Activated CD4-positive, alpha-beta T cell treated with anti-CD3 and anti-CD28 coated beads, Interleukin-2, amount 10 ng/mL, durations not matched to agents 24 days and 14 days (primary cell): ENCODE measurements at places on chromosomes 5 and 9. TPM values are rescaled to one million over a fixed set of nuclear protein-coding genes. Genes with fewer than 3 reads are reported as not detected.

DNA sequence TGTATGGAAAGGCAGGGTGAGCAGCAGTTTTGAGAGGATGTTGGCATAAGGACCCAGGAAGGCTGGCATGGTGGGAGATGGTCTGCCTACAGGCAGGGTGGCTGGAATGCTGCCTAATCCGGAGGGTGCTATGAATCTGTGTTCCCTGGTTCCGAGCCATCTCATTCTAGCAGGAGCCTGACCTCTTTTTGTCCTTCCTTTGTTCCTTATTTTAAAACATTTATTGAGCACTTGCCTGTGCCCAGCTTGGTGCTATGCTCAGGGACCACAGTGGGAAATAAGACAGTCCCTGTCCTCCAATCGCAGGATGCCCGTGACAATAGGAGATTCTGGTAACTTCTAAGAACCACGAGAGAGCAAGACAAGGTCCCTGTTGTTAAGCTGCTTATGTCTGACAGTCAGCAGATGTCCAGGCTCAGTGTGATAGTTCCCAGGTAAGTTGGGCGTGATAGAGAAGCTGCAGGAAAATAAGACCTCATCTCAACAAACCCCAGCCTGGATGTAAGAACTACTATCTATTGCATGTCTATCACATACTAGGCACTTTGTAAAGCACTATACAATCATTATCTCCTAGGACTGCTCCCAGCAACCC is 9.1 kb upstream of the ZBTB34 start:
- no peak for DNase-seq

DNA sequence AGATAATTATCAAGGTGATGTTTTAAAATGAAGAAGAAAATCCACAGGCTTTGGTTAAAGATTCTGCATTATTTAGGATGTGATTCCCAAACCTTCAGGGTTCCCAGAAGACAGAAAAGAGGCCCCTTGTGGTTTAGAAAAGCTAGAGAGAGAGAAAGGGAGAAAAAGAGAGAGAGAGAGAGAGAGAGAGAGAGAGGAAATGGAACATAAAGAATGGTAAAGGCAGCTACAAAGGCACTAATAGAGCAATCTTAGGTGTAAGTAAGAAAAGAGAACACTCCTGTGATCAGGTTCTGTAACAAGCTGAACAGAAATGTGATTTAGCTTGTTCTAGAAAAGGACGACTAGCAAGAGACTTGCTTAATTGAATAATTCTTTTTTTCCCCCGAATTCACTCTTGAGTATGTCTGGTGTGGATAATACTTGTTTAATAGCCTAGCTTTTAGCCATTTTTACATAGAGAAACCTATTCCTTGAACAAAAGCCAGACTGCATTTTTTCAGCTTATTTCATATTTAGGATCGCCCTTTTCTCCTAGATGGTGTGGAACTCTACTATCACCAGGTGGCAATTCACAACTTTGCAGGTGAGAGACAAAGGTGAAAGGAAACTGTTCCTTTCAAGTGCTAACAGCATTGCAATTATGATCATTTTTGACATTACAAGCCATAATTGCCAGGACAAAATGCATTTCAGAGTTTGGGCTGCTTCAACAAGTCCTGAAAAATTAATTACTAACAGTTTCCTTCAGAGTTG is 57.6 kb upstream of the SH3GL2 start:
- DNase-seq = no peak

Gene GTF2H2C
- 63.3 and 66.5 TPM in 2 replicates for total RNA-seq

DNA sequence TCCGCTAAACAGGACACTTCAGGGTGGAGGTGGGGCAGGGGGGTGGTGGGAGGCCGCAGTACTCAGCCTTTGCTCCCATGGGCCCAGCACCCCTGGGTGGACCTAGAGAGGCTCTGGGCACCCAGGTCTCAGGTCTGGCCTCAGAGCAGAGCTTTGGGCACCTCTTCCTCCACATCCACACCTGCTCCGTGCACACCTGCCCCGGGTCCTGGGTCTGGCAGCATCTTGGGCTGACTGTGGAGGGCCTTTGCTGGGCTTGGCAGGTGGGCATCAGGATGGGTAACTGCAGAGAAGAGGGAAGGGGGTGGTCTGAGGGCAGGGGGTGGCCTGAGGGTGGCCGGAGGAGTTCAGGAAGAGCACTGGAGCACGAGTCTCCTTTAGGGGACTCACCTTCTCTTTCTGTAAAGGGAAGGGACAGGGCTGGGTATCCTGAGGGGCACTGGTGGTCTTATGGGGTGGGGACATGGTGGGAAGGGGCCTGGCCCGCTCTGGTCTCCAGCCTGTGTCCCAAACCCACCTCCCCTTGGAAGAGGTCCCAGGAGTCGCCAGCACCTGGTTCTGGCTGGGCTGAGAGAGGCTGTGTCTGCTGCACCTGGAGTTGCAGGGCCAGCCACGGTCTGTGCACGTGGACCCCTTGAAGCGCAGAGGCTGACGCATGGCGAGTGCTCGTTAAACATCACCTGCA is 106.7 kb upstream of the IER5L start:
- no peak for DNase-seq

Gene UBE2QL1
- 0.54 and 0.77 TPM in 2 replicates for total RNA-seq

DNA sequence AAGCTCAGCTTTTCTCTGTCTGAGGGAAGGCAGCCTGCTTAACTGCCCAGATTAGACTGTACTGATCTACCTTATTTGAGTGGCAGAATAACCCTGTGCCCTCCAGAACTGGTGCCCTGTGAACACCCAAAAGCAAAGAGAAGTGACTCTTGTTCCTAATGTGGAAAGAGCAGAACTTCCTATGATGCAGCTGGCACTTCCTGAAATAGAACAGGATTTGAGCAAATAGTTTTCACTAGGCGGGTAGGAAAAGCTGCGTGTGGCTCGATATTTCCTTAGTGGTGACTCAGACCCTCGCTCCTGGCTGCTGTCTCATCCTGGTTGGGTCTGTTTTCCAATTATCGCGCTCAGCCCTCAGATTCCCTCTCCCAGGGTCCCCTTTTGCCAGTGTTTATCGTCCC is 89.9 kb downstream of the SH3TC2 start:
- no peak for DNase-seq

DNA sequence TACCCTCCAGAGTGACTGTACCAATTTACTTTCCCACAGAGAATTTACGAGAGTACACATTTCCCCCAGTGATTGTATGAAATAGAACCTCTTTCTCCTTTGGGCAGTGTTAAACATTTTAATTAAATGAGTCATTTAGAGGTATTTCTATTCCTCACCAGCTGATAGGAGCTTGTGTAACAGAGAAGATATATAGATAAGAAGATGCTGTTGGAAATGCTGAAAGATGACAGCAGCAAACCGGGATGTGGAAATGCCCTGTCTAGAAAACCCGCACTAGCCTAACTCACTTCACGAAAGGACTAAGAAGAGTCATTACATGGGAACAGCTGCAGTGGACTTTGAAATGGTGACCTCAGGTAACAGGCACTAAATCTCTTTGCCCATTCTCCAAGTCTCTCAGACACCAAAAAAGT is 68.3 kb downstream of the LPAR1 start:
- no peak for DNase-seq

GRCh38 chr5:163134061-163134460 is 303.3 kb upstream of the CCNG1 start:
- no peak for DNase-seq

DNA sequence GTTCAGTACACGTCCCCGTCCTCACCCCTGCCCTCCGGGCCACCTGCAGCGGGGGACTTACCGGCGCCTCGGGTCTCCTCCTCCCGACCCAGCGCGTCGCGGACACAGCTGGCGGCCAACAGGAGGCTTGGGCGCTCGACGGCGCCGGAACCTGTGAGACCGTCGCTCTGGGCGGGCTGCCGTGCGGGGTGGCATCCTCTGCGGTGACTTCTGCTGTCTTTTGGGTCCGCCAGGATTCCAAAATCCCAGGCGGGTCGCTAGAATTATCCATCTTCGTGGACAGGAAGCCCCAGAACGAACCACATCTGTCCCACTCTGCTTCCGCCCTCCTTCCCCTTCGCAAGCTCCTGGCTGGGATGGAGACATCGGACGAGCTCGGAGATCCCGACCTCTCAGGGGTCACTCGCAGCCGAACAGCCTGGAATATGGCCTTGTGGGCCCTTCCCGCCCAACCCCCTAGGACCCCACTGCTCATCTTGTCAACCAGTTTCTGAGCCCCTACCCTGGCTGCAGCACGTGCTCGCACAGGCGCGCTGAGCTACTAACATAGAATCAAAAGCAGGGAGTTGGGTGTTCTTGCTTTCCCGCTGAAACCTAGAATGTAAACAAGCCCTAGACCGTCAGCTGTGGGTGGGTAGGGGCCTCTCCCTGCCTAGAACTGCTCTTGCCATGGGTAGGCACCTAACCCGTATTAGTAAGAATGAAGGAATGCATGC is 947 bp upstream of the MARCHF3 start:
- peak; percentile 78 for DNase-seq

- DNase-seq = no peak
Measured at GRCh38 chr5:79795764-79796398, 106.2 kb downstream of the CMYA5 start.

- DNase-seq = no peak
Measured at GRCh38 chr5:83118976-83119375, 41.6 kb downstream of the XRCC4 start.

- no peak for DNase-seq
Measured at GRCh38 chr5:167587772-167588437, 703.5 kb upstream of the WWC1 start.

- no peak for DNase-seq
Measured at GRCh38 chr9:109249615-109250014, 71.2 kb downstream of the EPB41L4B start.

Gene FBP2
- total RNA-seq = not detected in 2 replicates

- no peak for DNase-seq
Measured at GRCh38 chr9:136268735-136269134, 23.1 kb upstream of the QSOX2 start.

DNA sequence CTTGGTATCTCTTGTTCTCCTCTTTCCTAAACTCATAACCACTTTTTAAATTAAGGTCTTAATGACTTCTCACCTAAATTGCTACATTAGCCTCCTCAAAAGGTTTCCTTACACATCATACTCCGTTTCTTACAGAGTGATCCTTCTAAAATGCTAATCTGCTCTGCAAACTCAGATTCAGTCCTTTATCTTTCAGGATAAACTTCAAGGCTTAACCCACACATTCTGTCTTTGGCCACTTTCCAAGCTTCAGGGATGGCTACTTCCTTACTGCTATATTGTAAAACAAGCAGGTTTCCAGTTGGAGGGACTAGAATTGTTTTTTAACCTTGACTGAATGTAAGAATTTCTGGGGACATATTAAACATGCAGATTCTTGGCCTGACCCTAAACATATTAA is 105.5 kb upstream of the CHD1 start:
- DNase-seq = no peak

DNA sequence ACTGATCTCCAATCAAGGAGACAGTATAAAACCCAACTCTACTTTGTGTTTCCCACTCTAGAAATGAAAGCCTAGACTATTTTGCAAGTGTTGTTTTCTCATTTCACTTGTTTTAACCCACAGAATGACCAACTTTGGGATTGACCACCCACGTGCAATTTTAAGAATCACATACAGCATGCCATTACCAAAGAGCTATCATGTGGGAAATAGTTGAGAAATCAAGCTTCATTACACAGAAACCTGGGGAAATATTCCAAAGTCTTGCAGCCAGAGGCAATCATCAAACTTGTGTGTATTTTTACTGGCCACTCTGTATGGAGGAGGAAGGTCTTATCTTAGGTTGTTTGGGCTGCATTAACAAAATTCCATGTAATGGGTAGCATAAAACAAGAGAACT is 451.4 kb upstream of the DAB2 start:
- DNase-seq = no peak

Gene SLC36A2
- not detected in 2 replicates for total RNA-seq

DNA sequence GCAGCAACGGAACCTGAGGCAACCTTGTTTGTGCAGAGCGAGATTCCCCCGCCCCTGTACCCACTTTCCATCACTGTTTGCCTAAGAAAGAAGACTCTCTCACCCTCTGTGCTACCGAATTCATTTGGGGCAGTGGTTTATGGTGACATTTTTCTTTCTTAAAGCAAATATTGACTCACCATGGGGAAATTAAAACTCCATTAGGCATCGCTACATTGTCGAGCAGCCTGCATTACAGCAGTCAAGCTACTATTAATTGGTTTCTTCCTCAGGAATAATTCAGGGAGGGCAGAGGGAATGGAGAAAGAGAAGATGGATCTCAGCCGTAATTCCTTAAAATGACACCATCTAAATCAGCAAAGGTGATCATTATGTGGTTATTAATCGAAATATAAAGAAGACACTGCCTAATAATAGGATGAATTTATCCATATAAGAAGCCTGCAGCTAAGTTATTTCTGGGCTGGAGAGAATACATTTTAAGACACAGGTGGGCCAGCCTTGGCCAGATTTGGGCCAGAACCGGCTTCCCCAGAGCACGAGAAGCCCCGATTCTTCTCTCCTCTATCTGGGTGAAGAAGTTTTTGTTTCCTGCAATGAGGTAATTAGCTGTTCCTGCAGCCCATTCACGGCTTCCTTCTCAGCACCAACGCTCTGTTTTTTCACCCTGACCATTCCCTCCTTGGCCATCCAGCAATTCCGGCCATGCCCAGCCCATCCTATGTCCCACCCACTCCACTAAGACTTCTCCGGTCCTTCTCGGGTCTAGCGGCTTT is 16.8 kb downstream of the CFAP77 start:
- no peak for DNase-seq

- DNase-seq = no peak
Measured at GRCh38 chr5:40235471-40236400, 444.0 kb upstream of the PTGER4 start.

GRCh38 chr5:78916044-78916443 is 69.1 kb downstream of the ARSB start:
- no peak for DNase-seq

Gene SGCD
- total RNA-seq = not detected in 2 replicates

Gene SH2D3C
- total RNA-seq = 22.2 and 23.3 TPM in 2 replicates

GRCh38 chr5:141677415-141677814 is 4.6 kb downstream of the ARAP3 start:
- no peak for DNase-seq

- no peak for DNase-seq
Measured at GRCh38 chr9:85884256-85884655, 56.7 kb upstream of the NAA35 start.

DNA sequence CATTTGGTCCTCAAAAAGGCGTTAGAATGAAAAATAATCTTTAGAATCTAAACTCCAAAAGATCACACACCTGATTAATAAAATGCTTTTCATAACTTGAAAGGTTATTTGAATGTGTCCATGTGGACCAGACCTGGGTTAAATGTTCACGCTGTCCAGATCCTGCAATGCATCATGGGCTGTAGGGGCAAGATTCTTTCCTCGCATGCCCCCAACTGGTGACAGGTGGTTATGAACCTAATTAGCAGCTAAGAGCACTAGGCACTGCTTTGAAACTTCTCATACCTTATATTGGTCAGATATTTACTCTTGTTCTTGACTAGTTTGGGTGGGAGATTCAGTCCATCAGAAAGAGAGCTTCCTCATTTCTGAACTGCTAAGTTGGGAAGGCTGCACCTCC is 19.3 kb upstream of the PIP5K1B start:
- peak; percentile 72 for DNase-seq
